CMK (cell line): ENCODE measurements at places on chromosomes 16 and 17.

- DNase-seq: no peak
Measured at GRCh38 chr17:71434716-71435115, 686.1 kb upstream of the SOX9 start.

DNA sequence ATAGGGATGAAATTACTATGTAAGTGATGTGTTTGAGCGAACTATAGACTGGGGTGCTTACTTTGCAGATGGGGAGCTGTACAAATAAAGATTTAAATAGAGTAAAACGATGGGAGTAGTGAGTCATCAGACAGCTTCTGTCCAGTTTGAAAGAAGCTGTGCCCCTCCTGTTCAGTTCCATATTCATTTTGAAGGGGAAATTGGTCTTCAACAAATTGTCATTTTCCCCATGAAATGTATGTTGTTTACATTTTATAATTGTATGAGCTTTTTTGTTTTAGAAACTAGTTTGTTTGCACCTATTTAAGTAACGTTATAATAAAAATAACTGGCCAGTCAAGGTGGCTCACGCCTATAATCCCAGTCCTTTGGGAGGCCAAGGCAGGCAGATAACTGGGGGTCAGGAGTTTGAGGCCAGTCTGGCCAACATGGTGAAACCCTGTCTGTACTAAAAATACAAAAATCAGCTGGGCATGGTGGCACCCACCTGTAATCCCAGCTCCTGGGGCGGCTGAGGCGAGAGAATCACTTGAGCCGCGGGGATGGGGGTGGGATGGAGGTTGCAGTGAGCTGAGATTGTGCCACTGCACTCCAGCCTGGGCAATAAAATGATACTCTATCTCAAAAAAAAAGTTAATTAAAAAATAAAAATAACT, 20.2 kb downstream of the SEC14L1 start:
- no peak for DNase-seq

GRCh38 chr17:66476014-66476413, 173.6 kb downstream of the PRKCA start:
- no peak for DNase-seq

DNA sequence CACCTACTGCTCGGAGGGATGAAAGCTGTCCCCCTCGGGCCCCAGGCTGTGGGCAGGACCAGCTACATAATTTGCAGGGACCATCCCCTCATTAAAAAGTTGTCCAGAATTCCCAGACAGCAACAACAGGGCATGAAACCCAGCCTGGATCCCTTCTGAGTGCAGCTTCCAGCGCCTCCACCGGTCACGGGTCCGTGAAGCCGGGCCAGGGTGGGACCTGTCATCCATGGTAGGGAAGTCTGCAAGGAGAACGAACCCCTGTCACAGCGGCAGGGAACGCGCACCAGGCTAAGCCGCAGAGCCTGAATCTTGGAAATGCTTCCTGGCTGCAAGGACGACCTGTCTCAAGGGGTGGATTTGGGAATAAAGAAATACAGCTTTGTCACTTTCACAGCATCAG, 214.2 kb downstream of the RBFOX3 start:
- DNase-seq: no peak

DNA sequence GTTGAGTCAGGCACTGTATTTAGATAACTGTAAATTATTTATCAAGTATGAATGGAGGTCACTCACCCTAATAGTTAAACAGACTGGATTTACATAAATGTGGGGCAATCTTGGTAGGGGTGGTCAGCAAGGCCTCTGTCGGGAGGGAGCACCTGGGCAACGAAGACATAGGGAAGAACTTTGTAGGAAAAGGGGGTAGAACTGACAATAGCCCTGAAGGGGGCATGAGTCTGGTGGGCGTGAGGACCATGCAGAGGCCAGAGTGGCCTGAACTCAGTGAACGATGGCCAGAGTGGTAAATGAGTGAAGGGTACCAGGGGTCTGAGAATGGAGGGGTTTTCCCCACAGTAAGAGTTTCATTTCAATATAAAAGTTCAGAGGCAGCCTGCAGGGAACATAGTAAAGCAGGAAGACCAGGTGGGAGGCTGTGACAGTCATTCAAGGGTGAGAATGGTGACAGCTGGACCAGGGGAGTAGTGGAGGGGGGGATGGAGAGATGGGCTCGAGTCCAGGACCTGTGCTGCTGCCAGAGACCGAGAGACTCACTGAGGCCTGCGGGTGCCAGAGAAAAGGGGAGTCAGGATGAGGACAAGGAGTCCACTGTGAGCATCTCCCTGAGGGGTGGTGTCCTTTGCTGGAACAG, 2.9 kb downstream of the C17orf67 start:
- DNase-seq: no peak

DNA sequence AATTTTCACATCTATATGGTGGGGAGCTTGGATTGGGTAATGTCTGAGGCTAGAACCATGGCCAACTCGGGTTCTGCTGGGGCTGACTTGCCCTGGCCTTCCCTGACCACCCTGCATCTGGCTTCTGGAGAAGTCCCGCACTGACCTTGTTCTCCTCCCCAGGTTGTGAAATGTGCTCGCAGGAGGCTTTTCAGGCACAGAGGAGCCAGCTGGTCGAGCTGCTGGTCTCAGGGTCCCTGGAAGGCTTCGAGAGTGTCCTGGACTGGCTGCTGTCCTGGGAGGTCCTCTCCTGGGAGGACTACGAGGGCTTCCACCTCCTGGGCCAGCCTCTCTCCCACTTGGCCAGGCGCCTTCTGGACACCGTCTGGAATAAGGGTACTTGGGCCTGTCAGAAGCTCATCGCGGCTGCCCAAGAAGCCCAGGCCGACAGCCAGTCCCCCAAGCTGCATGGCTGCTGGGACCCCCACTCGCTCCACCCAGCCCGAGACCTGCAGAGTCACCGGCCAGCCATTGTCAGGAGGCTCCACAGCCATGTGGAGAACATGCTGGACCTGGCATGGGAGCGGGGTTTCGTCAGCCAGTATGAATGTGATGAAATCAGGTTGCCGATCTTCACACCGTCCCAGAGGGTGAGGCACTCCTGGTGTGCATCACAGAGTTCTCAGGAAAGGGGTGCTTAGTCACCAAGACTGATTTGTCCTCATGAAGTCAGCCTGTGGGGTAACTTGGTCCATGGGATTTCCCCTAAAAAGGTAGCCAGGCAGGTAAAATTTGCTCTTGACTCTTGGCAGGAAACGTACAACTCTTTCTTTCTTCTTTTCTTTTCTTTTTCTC, 6.1 kb downstream of the NOD2 start:
- no peak for DNase-seq

- no peak for DNase-seq
Measured at GRCh38 chr16:11563493-11564040, 23.2 kb downstream of the LITAF start.

- DNase-seq: no peak
Measured at GRCh38 chr16:82459580-82460256, 167.1 kb upstream of the CDH13 start.

DNA sequence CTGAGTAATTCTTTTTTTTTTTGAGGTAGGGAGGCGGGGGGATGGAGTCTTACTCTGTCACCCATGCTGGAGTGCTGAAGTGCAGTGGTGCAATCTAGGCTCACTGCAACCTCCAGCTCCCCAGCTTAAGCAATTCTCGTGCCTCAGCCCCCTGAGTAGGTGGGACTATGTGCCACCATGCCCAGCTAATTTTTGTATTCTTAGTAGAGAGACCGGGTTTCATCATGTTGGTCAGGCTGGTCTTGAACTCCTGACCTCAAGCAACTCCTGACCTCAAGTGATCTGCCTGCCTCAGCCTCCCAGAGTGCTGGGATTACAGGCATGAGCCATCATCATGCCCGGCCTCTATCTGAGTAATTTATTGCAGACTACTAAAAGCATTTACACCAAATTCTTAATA, 19.4 kb downstream of the KPNB1 start:
- DNase-seq: no peak

DNA sequence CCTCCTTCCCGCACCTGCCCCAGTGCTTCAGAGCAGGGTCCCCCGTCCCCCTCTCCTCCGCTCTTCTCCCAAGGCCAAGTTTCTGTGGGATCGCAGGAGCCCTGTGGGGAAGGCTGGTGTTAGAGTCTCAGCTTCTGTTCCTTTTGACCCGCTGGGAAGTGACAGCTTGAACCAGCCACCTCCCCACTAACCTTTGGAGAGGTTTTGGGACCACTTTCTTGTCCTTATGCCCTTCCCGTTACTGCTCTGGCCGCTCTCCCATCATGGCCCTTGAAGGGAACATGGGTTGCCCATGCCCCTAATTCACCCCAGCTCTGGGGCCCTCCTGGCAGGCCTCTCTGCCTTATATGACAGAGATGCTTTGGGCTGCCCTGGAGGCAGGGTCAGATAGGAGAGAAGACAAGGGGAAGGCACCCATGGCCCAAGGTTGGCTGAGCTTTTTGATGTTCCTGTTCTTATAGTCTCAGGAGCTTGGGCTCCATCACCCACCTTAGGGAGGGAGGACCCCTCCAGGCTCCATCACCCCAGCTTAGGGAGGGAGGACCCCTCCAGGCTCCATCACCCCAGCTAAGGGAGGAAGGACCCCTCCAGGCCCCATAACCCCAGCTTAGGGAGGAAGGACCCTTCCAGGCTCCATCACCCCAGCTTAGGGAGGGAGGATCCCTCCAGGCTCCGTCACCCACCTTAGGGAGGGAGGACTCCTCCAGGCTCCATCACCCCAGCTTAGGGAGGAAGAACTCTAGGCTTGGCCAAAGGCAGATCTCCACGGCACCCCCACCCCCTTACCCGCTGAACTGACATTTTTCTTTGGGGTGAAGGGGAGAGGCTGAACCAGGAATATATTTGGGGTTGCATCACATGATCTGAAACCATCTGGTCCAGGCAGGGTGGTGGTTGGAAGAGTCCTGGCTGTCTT, 45.0 kb downstream of the NT5M start:
- DNase-seq: no peak

- no peak for DNase-seq
Measured at GRCh38 chr17:63937319-63937718, 5.2 kb upstream of the CD79B start.

GRCh38 chr16:83911290-83911689, 12.4 kb downstream of the MLYCD start:
- DNase-seq: no peak

GRCh38 chr16:69078073-69078472, 27.4 kb upstream of the HAS3 start:
- DNase-seq: no peak

DNA sequence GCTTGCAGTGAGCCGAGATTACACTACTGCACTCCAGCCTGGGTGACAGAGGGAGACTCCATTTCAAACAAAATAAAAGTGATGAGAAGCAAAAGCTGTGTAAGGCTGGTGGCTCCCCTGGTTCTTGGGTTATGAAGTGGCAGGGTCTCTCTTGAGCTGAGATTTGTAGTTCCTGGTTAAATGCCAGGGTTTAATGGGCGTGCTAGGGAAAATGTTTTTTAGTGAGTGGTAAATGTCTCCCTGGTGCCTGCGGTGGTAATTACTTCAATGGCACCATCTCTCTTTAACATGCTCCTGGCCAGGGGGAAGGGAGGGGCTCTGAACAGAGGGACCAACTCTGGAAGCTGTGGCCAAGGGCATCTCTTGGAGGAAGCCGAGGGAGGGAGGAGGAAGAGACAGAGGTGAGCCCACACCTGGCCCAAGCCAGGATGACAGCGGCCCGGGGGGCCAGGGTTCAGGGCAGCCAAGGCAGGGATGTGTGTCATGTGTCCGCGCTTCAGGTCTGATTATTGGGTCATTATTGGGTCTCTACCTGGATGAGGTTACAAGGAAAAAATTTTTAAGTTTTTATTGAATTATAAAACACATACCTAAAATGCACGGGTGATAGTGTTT, 17.8 kb upstream of the RPL38 start:
- no peak for DNase-seq
